Occipital lobe (tissue), 3 donors: ENCODE measurements at places on chromosomes 12 and 14. TPM values are rescaled to one million over a fixed set of nuclear protein-coding genes. Genes with fewer than 3 reads are reported as not detected.

DNA sequence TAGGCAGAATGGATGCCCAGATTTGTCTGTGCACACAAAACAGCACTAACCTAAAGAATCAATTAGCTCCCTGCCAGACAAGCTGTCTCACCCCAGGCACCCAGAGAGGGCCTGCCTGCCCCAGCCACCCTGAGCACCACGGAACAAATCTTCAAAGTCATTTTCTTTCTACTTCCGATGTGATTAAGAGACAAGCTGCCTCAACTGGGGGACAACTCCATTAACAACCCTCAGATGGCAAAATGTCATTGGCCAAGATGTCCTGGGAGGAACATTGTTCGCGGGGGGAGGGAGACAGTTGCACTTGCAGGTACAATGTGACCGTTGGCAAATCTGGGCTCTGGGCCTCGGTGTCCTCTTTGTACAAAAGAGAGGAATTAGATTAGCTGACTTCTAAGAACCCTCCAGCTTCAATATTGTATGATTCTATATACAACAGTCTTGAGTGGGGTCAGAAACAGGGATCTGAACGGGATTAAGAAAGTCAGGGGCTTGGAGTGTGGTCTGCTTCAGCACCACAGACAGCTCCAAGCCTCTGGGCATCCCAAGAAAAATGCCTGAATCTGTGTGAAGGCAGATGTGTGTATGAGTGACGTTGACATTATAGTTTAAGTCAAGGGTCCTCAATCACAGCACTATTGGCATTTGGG lies 42.8 kb upstream of the CMKLR1 start:
- DNase-seq, result no peak

- no peak for DNase-seq
Measured at GRCh38 chr14:103255555-103255954, 78.5 kb upstream of the EIF5 start.

- no peak for DNase-seq
Measured at GRCh38 chr14:77582511-77582910, 33.9 kb downstream of the SPTLC2 start.

- DNase-seq, result no peak
Measured at GRCh38 chr12:94534774-94535509, 75.3 kb upstream of the CEP83 start.

DNA sequence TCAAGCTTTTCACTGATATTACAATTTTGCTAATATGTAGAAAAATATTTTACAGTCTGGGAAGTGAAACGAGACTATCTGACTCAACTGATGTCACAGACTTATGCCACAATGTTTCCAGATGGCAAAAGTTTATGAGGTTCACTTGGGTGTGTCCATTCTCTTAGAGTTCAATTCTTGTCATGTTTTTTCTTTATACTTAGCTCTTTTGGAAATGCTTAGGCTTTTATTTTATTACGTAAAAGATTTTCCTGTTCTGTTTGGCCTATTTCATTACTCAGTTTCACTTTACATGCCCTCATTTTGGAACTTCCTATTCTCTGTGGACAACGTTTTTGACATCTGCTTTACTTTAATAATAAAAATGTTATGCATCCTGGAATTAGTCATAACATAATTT lies 2.1 kb upstream of the PDZRN4 start:
- DNase-seq, result no peak

BEGAIN gene
- 8.1 TPM for total RNA-seq

GRCh38 chr12:123453165-123453564 lies 4.8 kb upstream of the SNRNP35 start:
- DNase-seq, result no peak

DNA sequence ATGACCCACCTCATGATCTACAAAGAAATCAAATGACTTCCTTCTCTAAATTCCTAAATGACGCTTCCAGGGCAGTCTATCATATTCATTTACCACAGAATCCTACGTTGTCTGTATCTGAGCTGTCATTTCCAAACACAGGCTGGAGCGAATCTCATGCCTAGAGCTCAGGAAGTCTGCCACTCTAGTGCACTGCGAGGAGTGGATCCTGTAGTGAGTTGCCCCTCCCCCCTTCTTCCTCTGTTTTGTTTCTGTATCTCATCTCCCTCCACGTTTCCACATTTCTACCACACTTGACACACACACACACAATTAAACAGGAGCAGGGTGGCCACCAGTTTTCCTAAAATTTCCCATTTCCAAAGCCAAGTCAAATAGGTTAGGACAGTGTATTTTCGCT lies 415.4 kb upstream of the PRICKLE1 start:
- DNase-seq, result no peak

GRCh38 chr14:89551955-89552354 lies 134.9 kb upstream of the FOXN3 start:
- no peak for DNase-seq

- DNase-seq, result no peak
Measured at GRCh38 chr14:31945074-31945613, 132.0 kb upstream of the ARHGAP5 start.

GRCh38 chr12:129028844-129029243 lies 175.6 kb downstream of the GLT1D1 start:
- no peak for DNase-seq

DNA sequence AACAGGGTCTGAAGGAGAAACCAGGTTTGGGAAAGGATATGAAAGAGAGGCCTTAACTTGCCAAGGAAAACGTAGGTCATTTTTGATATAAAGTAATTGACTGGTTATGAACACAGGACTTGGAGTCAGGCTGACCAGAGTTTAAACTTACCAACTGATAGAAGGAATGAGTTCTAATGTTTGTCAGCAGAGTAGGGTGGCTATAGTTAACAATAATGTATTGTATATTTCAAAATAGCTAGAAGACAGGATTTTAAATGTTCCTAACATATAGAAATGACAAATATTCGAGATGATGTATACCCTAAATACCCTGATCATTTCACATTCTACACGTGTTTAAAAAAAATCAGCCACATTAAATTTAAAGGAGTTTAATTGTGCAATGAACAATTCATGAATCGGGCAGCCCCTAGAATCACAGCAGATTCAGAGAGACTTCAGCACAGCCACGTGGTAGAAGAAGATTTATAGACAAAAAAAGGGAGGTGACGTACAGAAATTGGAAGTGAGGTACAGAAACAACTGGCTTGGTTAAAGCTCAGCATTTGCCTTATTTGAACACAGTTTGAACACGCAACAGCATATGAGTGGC lies 52.5 kb upstream of the PLEKHG7 start:
- no peak for DNase-seq

DNAH10 gene
- 22.6 TPM for total RNA-seq

NRL gene
- total RNA-seq, result 0.94 TPM

DNA sequence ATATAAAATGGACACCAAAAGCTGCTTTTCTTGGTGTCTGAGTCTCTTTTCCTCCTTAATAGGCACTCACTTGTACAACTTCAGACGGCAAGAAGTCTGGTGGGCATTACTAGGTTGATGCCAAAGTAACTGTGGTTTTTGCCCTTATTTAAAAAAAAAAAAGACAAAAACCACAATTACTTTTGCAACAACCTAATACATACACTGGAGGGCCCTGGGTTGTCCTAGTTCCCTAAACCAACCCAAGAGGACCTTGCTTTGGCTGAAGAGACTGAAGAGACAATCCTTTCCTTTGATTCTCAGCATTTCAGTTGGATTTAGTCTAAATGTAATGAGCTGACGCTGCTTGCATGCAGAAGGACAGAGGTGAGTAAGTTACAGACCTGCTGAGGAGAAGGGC lies 16.2 kb upstream of the PLEKHG3 start:
- DNase-seq, result no peak

TEX52 gene
- total RNA-seq, result not detected

RNASE3 gene
- total RNA-seq, result not detected

FGF23 gene
- not detected for total RNA-seq

OTX2 gene
- total RNA-seq, result not detected

DNA sequence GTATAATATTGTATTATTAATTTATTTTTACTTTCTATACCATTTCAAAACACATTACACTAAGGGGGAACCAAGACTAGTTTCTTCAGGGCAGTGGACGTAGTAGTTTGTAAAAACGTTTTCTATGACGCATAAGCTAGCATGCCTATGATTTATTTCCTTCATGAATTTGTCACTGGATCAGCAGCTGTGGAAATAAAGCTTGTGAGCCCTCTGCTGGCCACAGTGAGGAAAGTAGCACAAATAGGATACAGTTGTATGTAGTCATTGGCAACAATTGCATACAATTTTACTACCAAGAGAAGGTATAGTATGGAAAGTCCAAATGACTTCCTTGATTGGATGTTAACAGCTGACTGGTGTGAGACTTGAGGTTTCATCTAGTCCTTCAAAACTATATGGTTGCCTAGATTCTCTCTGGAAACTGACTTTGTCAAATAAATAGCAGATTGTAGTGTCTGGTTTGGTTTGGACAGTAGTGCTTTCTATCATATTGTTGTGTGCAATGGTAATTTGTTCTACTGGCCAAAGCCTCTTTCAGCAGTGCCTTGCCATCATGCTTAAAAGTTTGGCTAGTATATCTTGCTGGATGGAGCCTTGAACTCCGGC lies 24.3 kb upstream of the PLEKHD1 start:
- peak; percentile 58 for DNase-seq

DNA sequence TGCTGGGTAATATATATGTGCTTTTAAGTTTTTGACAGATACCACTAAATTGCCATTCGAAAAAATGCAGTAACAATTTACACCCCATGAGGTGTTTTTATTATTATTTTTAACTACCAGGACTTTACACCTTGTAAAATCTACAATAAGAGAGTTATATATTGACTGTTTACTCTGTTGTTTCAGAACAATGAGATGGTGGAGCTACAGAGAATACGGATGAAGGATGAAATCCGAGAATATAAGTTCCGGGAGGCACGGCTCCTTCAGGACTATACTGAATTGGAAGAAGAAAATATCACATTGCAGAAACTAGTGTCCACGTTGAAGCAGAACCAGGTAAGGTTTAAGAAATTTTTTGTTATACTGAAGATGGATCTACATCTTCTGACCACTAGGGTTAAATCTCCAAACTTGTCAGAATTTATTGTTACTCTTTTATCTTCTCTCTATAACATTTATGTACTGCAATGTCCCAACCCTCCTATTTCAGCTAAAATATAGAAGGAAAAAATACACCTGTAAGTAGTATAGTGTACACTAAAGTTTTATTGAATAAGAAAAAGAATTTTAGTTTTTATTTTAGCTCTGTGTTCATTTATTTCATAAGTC lies 105.4 kb upstream of the FGD4 start:
- no peak for DNase-seq

MYF5 gene
- not detected for total RNA-seq

- DNase-seq, result no peak
Measured at GRCh38 chr14:43687921-43688320, 819.2 kb downstream of the FSCB start.

- no peak for DNase-seq
Measured at GRCh38 chr12:20469756-20470155, 101.4 kb downstream of the PDE3A start.

- no peak for DNase-seq
Measured at GRCh38 chr12:68451261-68452077, 119.3 kb upstream of the MDM1 start.

GRCh38 chr14:54123841-54124240 lies 167.2 kb upstream of the BMP4 start:
- DNase-seq, result no peak

GRCh38 chr12:19483727-19484126 lies 44.4 kb downstream of the AEBP2 start:
- no peak for DNase-seq

DNA sequence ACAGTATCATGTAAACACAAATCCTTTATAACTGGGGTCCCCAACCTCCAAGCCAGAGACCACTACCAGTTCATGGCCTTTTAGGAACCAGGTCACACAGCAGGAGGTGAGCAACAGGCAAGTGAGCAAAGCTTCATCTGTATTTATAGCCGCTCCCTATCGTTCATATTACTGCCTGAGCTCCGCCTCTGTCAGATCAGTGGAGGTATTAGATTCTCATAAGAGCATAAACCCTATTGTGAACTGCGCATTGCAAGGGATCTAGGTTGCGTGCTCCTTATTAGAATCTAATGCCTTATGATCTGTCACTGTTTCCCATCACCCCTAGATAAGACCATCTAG lies 49.9 kb downstream of the LRP6 start:
- no peak for DNase-seq

CCDC196 gene
- total RNA-seq, result not detected

- DNase-seq, result no peak
Measured at GRCh38 chr12:109535231-109535862, 38.0 kb downstream of the MMAB start.

- no peak for DNase-seq
Measured at GRCh38 chr12:22329621-22330020, 4.9 kb downstream of the ST8SIA1 start.

PTPRR gene
- 19.5 TPM for total RNA-seq

DNA sequence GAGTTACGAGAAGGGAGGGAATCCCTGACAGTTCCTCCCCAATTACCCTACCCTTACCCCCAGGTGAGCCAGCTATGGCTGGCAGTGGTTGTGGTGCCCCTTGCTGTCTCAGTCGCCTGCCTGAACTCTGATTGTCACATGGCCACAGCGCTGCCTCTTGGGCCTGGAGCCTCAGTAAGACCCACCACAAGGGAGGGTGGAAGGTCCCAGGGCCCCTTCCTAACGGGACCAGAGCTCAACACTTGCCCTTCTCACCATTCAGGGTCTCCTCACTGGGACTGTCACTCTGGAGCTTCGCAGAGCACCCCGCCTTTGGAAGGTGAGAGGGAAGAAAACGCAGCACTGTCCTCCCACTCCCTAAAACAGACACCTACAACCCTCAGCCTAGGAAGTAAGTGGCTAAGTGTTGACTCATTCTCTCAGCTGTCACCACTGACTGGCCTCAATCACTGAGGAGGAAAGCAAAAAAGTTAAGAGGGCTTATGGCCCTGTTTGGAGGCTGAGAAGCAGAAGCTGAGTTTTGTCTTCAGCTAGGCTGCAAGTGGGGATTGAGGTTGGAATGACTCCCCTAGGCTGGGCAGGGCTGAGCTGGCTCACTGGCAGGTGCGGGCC lies 1.0 kb downstream of the TMEM253 start:
- no peak for DNase-seq

YBX3 gene
- 4.5 TPM for total RNA-seq

DNA sequence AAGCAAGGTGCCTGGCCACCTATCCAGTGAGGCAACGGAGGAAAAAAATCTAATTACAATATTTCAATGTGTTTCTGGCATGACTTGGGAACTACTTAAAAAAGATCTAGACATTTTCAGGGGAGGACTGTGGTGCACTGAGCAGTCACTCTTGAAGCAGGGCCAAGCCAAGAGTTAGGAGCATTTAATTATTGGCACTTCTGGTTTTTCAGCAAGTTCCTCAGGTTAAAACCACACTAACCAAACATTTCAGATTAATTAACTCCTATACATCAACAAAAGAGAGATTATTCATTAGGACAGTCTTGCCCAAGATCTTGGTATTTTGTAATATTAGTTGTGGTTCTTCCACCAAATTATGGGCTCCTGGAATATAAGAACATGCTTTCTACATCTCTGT lies 25.6 kb downstream of the PRKAB1 start:
- no peak for DNase-seq
